Fibroblast of upper back skin (primary cell): ENCODE measurements at places on chromosomes 5 and 9.

DNA sequence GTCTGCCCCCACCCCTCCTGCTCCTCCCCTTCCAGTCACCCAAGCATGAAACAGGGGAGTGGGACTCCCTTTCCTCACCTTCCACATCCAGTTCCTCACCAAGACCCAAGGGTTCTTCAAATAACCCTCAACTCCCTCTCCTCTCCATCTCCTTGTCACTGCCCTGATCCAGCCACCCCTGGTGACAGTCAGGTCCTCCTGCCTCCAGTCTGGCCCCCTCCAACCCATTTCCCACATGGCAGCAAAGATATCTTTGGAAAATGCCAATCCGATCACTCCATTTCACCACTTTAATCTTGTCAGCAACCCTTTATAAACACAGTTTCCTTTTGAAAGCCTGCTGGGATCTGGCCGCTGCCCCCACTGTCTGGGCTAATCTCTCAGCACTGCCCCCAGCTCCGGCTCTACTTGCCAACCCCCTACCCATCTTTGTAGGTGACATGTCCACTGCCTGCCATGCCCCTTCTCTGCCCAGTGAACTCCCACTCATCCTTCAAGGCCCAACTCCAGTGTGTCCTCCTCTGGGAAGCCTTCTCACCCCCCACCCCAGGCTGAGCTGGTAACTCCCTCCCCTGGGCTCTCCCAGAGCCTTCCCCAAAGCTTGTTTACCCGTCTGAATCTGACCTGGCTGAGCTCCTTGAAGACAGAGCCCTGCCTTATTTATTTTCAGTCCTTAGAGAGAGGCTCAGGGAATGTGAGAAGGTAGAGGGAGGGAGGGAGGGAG lies 781 bp upstream of the MYOZ3 start:
- DNase-seq = no peak

DNA sequence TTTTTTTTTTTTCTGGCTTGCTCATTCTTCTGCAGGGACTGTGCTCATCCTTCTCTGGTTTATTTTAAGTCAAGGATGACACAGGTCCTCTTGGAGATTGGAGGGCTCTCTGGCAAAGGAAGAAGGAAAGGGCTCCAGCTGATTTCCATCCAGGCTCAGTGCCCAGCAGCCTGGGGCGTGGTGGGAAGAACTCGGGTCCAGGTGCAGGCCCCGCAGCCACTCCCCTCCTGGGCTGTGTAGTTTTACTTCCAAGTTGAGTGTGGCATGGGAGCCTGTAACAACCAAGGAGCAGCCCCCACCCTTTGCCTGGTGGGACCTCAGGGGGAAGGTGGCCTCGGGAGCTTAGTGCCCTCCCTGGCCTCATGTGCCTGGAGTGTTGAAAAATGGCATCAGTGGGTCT lies 58.9 kb downstream of the ANKRD33B start:
- DNase-seq = no peak

DNA sequence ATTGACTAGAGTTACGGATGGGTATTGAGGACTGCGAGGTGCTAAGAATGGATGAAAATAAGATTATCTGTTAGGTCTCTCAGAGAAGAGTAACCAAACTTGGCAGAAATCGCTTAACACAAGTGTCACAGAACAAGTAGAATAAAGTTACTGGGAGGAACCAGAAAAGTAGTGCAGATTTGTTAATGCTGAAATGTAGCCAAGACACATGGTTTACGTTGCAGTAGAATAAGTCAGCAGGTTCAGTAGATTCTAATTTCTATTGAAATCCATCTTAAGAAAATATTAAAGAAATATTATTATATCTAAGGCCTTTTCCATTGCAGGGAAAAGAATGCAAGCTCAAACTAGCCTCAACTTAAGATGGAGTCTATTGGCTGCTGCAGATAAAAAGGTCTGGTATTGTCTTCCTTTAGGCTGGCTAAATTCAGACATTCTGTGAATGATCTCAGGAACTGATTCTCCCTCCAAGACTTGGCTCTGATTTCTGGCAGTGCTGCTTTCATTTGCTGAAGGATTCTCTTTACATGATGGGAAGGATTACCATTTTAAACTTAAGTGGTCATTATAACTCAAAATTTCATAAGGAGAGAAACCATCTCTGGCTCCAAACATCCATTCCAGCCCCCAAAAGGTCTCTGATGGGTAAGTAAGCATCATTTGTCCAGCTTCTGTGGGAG lies 314.9 kb downstream of the MARCHF11 start:
- no peak for DNase-seq

DNA sequence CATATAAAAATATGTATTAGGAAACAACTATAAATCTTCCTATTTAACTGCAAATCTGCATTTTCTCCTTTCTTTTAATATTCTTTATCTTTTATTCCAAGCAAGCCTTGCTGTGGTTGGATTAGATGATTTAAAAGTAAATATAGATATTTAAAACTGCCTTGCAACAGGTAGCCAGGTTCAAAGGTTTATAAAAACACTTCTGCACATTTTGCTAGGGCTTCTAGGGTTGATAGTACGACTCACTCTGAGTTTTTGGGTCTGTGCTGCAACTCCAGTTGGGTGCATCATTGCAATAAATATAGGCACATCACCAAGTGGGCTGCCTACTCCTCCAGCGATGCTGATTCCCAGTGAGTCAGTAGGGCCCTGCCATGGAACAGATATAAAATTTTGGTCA lies 167.7 kb downstream of the MPDZ start:
- DNase-seq = no peak

GRCh38 chr9:95516734-95517558 lies at the start of gene PTCH1:
Gene PTCH1, minus strand, starts transcription at chr9:95516971.
- DNase-seq = no peak

- DNase-seq = no peak
Measured at GRCh38 chr5:149151717-149152116, 10.4 kb downstream of the ABLIM3 start.

DNA sequence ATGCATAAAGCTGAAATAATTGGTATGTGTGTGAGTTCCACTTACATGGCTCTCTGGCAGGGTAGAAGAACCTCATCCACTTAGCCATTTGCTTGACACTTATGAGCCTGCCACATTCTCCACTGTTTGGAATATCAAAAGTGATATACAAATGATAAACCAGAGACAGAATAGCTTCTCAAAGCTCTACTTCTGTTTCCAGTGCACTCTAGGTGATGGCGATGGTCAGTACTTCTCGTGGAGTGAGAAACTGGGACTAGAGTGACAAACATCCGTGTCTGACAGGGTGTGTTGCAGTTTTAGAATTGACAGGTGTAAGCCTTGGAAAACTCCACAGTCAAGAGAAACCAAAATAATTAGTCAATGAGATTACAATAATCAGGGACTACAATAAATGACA lies 935.8 kb upstream of the TYRP1 start:
- DNase-seq = no peak

- DNase-seq = no peak
Measured at GRCh38 chr5:591746-592145, 20.4 kb upstream of the CEP72 start.

DNA sequence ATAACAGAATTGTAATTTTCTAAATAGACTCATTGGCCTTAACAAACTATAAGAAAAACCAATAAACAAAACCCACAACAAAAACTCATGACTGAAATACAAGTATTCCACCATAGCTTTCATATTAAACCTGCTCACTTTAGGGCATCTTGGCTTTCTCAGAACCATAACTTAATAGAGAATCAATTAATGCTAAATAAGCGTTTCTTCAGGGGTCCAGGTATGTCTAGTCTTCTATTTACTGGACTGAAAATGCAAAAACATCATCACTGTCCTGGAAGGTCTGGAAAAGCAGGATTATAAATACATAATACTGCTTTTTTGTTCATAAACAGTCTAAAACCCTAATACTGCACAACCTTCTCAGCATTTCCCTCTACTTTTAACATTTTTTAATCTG lies 6.2 kb upstream of the SMIM27 start:
- no peak for DNase-seq

- peak; percentile 81 for DNase-seq
Measured at GRCh38 chr9:12680341-12680740, 12.8 kb upstream of the TYRP1 start.

- DNase-seq = no peak
Measured at GRCh38 chr9:128065907-128066712, 1.0 kb downstream of the NAIF1 start.

GRCh38 chr5:159184858-159185381 lies 24.4 kb downstream of the RNF145 start:
- peak; percentile 97 for DNase-seq

GRCh38 chr9:116133163-116133562 lies 20.4 kb upstream of the PAPPA start:
- DNase-seq = no peak

GRCh38 chr9:92962303-92962649 lies 15.0 kb downstream of the FGD3 start:
- no peak for DNase-seq

DNA sequence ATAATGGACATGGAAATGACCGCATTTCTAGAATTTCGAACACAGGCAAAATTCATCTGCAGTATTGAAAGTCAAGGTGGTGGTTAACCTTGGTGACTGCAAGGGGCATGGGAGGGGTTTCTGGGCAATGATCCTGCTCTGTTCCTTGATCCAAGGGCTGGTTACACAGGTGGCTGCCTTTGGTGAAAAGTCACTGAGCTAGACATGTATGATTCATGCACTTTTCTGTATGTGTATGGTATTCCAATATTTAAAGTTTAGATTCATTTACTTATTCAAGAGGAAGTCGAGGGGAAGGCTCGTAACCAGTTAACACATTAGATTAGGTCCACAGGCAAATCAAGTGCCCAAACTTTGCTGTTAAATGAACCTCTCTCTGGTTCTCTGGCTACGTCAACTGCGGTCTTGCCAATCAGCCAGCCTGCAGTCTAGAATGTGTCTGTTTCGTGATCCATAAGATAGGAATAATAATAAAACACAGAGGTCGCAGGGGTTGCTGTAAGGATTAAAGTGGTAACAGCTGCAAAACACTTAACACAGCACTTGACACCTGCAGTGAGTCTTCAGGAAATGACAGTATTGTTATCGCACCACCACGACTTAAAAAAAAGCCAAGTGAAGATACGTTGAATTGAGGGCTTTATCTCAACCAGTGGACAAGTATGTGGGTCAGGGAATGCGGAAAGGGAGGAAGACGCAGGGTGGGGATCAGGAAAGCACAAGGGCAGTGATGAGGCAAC lies 92.5 kb downstream of the TLE1 start:
- no peak for DNase-seq

DNA sequence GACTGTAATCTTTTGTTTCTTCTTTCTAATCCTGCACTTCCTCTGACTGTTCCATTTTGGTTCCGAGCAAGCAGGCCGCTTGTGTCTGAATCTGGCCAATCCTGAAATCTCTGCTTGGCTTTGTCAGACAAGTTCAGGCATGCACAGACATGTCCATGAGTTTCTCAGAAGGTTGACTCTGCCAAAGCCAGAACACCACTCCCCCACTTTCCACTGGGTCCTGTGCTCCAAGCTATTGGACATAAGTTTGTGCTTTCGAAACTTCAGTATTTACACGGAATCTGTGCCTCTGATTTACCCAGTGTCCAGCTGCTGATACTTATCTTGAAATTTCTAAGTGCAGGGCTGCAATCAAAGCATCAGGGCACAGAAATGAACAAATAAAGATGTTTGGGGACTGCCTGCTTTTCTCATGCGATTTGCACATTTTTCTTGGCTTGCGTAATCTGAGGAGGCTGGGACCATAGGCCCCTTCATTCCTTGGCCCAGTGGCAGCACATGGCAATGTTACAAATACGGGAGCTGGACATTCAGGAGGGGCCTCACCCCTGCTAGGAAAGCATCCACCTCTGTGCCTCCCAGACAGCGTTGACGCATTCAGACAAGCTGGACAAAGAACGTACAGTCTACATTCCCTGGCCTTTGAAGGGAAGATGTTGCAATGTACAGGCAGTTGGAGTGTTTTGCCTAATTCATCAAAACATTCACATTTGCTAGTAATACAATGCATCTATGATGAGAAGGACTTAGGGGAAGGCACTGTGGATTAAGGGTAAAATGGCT lies 209.2 kb upstream of the PAPPA start:
- peak; percentile 99 for DNase-seq

GRCh38 chr5:174872271-174872670 lies 147.9 kb downstream of the MSX2 start:
- DNase-seq = no peak

GRCh38 chr5:111784491-111785181 lies 27.6 kb upstream of the NREP start:
- no peak for DNase-seq

GRCh38 chr5:40043916-40044315 lies 619.1 kb upstream of the DAB2 start:
- no peak for DNase-seq

DNA sequence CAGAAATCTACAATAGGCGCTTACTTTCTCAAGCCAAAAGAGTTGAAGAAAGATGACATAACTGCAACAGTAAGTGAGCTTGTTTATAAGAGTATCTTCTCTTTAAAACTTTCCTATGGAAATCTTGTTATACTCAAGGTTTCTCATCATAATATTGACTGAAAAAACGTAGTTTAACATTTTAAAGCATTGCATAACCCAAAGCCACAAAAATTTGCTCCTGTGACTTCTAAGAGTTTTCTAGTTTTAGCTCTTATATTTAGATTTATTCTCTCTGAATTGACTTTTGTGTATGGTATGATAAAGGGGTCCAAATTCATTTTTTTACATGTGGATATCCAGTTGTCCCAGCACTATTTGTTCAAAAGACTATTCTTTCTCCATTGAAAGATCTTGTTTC lies 15.2 kb downstream of the WDR36 start:
- no peak for DNase-seq

GRCh38 chr9:90514877-90515276 lies 127.7 kb downstream of the DIRAS2 start:
- DNase-seq = no peak

GRCh38 chr5:72812488-72812887 lies 4.0 kb upstream of the TNPO1 start:
- DNase-seq = no peak

GRCh38 chr5:54639621-54640020 lies 122.1 kb downstream of the SNX18 start:
- DNase-seq = no peak

- DNase-seq = no peak
Measured at GRCh38 chr9:137198051-137198901, 2.3 kb downstream of the TPRN start.

DNA sequence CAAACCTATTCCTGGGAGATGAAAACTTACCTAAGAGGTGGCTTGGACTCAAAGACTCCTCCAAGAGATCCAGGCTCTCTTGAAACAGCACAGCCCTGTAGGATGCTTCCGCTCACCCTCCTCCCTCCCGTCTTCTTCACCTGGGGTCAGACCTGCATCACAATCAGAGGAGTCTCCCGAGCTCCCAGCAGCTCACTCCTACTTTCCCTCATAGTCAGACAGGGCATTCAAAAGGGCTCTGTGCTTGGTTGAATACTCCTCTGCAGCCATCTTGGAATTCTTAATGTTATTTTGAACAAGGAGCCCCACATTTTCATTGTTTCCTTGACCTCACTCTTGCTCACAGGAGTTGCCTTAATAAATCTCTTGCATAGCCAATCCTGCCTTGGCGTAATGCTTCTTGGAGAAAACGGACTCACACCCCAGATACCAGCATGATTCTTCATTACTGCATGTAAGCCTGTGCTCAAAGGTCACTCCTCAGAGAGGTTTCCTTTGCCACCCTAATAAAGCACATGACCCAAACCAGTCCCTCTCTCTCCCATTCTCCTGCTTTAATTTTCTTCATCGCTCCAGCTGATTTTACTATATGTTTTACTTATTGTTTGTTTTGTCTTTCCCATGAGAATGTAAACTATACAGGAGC lies 47.1 kb upstream of the IFNK start:
- no peak for DNase-seq

GRCh38 chr5:137778772-137779564 lies 24.8 kb upstream of the HNRNPA0 start:
- peak; percentile 39 for DNase-seq
